ELF-1 (cell line): ENCODE measurements at places on chromosomes 2 and 18.

DNA sequence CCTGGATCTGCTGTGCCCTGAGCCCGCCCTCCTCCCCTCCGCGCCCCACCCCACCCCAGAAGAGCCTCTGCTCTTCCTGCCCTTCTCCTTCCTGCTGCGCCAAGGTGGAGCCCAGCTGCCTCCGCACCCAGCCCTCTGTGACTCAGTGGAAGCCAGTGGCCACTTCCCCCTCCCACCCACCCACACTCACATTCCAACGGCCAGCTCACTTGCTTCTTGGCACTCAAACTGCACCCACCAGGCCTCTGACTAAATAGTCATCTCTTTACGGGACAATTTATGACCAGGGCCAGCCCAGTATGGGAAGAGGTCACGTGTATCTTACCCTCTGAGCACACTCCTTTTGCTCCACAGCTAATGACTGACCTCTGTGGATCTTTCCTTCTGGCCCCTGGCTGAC lies 150.4 kb upstream of the SLC1A4 start:
- DNase-seq: no peak

GRCh38 chr18:14974088-14974487 lies 226.1 kb downstream of the ANKRD30B start:
- no peak for DNase-seq

DNA sequence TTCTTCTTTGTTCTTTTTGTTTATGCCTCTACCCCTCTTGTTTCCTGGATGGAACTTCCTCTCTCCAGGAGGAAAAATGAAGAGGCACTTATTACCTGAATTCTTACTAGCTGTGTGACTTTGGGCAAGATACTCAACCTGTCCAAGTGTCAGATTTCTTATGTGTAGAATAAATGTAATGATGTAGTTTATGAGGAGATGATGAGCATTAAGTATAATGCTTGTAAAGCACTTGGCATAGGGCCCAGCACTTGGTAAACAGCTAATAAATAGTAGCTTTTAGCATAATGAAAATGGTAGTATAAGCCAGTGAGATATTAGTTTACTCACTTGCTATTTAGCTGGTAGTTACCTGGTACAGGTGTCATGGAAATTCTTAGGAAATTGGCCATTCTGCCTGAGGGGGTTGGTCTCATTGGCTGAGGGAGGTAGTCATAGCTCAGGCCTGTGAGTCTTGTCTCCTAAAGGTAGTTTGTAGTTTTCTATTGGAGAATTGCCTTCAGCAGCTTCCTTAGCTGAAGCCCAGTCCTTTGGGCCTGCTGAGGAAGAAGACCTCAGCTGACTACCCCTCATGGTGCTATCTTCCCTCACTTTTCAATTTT lies 133.4 kb upstream of the NABP1 start:
- no peak for DNase-seq

DNA sequence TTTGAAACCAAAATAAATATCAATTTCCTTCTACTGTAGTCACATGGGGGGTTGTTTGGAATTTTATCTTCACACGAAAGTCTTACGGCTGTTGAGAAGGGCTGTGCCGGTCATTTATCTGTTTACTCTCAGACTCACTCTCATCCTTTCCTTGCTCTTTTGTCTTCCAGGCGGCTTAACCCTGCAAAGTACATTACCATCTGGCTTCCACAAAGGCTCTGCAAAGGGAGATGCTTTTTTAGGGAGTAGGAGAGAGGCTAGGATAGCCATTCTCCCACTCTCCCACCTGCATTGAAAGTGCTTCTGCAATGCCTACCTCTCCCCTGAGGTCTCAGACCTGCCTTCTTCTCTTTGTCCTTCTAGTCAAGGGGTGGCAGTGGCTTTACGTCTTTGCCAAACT lies 247.6 kb downstream of the MEIS1 start:
- peak; percentile 26 for DNase-seq

DNA sequence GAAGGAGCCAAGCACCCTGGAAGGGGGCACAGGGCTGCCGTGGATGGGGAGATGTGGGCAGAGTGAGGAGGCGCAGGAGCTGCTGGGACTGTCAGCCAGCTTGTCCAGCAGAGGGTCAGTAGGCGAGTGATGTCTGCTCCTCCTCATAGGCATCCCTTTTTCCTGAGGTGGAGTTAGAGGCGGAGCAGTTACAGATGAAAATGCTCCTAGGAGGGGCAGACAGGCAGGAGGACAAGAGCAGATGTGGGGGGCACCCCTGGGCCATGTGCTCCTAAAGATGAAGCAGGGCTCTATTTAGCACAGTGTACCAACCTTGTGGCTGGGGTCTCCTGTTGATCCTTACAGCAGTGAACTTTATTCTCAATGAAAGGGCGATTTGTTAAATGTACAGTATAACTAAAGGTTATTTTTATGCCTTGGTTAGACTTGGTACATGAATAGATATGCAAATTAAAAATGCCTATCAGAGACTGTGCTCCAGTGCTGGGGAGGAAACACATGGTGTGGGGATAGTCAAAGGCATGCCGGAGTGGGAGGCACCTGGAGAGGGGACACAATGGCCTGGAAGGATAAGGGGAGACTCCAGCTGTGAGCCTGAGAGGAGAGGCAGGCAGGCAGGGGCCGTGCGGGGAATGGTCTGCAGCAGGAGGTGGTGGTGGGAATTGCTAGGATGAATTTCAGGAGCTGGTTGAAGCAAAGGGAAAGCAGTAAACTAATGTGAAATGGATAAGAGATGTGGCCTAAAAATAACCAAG lies 175.3 kb downstream of the CLIP4 start:
- peak; percentile 50 for DNase-seq

- peak; percentile 55 for DNase-seq
Measured at GRCh38 chr2:119158563-119159347, at the start of gene C1QL2. Gene C1QL2 (minus strand): TSS chr2:119158751. CDS start chr2:119158269, 482 bp downstream.

- no peak for DNase-seq
Measured at GRCh38 chr2:191916826-191917225, 69.9 kb upstream of the CAVIN2 start.

GRCh38 chr2:56589194-56589593 lies 405.4 kb downstream of the CCDC85A start:
- DNase-seq: no peak

DNA sequence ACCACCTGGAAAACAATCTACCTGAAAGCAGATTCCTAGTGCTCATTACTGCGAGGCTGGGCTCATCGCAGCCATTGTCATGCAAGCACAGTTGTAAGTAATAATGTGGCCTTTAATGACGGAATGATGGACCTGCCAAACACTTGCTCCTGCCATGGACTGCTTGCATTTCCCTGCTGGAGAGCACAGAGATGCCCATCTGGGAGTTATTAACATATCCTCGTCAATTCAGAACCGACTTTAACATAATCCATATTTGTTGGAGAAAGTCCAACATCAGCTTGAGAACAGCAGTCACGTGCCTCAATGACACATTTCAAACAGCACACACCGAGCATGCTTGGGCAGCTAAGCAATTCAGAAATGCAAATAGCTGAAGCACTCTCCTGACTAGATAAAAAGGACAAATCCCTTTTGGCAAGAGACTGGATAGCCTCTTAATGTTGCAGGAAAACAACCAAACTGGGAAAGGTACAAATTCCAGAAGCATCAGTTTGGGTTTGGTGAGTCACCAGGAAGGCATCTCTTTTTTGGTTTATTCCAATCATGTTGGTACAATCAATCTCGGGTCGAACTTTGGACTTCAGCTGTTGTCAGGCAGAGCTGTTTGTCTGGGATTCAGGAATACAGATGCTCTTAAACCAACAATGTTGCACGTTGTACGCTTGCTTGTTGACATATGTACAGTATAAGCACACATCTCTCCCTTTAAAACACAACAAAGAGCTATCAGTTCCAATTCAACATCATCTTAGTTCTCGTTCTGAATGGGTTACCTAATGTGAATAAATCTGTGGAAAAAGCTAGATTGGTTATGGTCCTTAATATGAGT lies 395.8 kb downstream of the LNPK start:
- DNase-seq: peak; percentile 37

GRCh38 chr2:119431976-119432850 lies 559 bp downstream of the TMEM37 start:
- peak; percentile 37 for DNase-seq

GRCh38 chr2:7427293-7428060 lies 510.3 kb downstream of the RNF144A start:
- DNase-seq: peak; percentile 66

- DNase-seq: no peak
Measured at GRCh38 chr2:54635554-54636152, 87.8 kb upstream of the EML6 start.

GRCh38 chr2:179129574-179130238 lies 79.8 kb upstream of the CCDC141 start:
- no peak for DNase-seq

GRCh38 chr2:240570531-240571313 lies 2.4 kb downstream of the RNPEPL1 start:
- DNase-seq: no peak

GRCh38 chr2:47483191-47483590 lies 80.2 kb downstream of the MSH2 start:
- no peak for DNase-seq

- peak; percentile 80 for DNase-seq
Measured at GRCh38 chr2:201369775-201370174, 12.6 kb upstream of the FLACC1 start.
